M059J (cell line): ENCODE measurements at places on chromosomes 2 and 18. TPM values are rescaled to one million over a fixed set of nuclear protein-coding genes. Genes with fewer than 3 reads are reported as not detected.

Gene SIX3
- not detected in 2 replicates for total RNA-seq

Gene DOCK10
- 25.3 and 34.5 TPM in 2 replicates for total RNA-seq

Gene LCT
- total RNA-seq, result not detected in 2 replicates

Gene TUBA4B
- not detected in 2 replicates for total RNA-seq

Gene PMS1
- total RNA-seq, result 17.5 and 22.8 TPM in 2 replicates

Gene SPATA3
- not detected in 2 replicates for total RNA-seq

Gene MEP1B
- not detected in 2 replicates for total RNA-seq

Gene CRYGC
- not detected in 2 replicates for total RNA-seq

Gene C2orf80
- not detected in 2 replicates for total RNA-seq

Gene MYO7B
- 5.8 and 10.9 TPM in 2 replicates for total RNA-seq

Gene SPHKAP
- total RNA-seq, result not detected in 2 replicates

Gene MCFD2
- 199 and 365 TPM in 2 replicates for total RNA-seq

Gene DPYSL5
- total RNA-seq, result not detected in 2 replicates

Gene ELOA2
- total RNA-seq, result not detected in 2 replicates

Gene SP5
- total RNA-seq, result 0.42 TPM in 1 of 2 replicates, not detected in the other

Gene CHN1
- 11.0 and 12.7 TPM in 2 replicates for total RNA-seq
